Left ventricle myocardium superior (tissue), 1 donor: ENCODE measurements at places on chromosomes 3 and 15. TPM values are rescaled to one million over a fixed set of nuclear protein-coding genes. Genes with fewer than 3 reads are reported as not detected.

GRCh38 chr15:35702946-35703495 is 157.1 kb upstream of the DPH6 start:
- DNase-seq: no peak

HACL1 gene
- total RNA-seq: 15.6 TPM

- no peak for DNase-seq
These were observed 320.2 kb upstream of the TBC1D5 start for GRCh38 chr3:18062657-18063025.

RTP1 gene
- not detected for total RNA-seq

- no peak for DNase-seq
These were observed 121.8 kb downstream of the CACNA2D3 start for GRCh38 chr3:54243960-54244682.

MESP2 gene
- total RNA-seq: 0.20 TPM

DNA sequence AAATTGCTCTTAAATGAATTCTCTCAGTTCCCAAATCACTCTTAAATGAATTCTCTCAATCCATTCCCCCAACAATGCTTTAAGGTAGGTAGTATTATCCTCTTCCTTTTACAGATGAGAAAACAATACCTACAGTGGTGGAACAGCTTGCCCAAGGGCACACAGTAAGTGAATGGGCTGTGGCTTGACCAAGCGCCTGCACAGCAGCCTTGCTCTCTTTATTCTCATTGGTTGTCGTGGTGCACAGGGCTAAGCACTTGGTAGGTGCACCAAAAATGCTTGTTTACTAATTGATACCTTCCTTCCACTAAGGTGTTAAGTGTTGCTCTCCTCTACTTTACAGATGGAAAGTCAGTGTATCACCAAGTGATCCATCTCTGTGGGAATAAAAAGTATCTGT is 43.3 kb downstream of the FAM43A start:
- no peak for DNase-seq

DNA sequence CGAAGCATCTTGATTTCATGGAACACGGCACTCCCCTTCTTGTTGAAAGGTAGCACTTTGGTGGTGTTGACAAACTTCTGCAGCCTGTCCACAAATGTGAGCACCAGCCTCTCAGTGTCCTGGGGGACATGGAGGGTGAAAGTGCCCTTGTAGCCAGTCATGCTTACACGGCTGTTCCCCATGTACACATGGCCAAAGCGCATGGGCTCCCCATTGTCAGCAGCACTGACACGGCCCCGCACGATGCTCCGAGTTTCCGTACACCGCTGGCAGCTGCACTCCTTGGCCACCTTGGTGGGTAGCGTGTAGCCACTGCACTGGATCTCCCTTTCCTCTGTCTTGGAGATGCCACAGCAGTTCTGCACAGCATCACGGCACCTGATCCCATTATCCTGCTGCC is 12.7 kb downstream of the CILP start:
- no peak for DNase-seq

GRCh38 chr3:47347217-47347801 is 33.5 kb upstream of the PTPN23 start:
- DNase-seq: no peak

- no peak for DNase-seq
These were observed 20.5 kb upstream of the APEH start for GRCh38 chr3:49653621-49654020.

- no peak for DNase-seq
These were observed 3.9 kb downstream of the FNDC3B start for GRCh38 chr3:172043233-172043632.

- no peak for DNase-seq
These were observed 70.3 kb upstream of the OCA2 start for GRCh38 chr15:28169366-28169765.

DNA sequence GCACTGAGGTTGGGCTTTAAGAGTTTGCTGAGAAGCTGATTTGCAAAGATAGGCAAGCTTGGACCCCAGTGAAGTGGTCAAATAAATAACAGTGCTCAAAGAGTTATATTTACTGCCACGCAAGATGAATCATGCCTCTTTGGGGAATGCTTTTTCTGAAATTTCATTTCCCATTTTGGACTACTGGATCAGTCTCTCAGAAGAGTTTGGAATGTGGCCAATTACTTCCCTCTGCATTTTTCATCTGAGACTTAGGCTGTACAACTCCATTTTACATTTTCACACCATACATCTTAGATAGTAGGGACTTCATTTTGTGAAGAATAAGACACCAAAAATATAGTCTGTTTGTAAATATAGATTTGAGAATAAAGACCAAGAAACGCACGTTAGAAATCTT is 419.7 kb downstream of the FGF12 start:
- DNase-seq: no peak

SAMD7 gene
- total RNA-seq: not detected

DNA sequence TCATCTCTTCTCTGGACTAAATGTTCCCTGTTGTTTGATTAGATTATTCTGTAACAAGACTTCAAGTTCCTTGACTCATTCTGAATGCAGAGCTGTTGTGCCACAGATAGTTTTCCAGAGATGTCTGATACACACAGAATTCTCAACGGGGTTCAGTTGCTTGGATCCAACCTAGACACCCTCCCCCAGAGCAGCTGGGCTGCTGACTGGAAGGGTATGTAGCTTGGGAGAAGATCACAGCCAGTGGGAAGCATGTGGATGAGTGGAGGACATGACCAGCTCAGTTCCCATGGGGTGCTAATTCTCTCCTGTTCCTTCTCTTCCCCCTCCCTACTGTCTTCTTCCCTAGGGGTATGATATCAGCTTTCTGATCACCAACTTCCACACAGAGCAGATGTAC is 6.6 kb upstream of the TTLL3 start:
- DNase-seq: no peak

DNA sequence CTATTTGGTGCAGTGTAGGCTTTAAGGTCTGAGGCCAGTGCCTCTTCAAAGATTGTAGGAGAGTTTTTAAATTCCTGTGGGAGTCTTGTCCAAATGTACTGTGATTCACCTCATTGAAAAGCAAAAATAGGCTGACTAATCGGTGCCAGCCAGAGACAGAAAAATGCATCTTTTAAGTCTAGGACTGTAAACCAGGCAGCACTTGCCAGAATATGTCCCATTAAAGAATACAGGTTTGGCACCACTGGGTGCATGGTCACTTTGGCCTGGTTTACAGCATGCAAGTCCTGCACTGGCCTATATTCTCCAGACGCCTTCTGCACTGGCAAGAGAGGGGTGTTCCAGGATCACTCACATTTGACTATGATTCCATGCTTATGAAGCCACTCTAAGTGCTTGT is 20.3 kb upstream of the NOX5 start:
- no peak for DNase-seq

GRCh38 chr15:70253461-70254156 is 155.9 kb upstream of the TLE3 start:
- DNase-seq: no peak

NANOGP8 gene
- not detected for total RNA-seq

DNA sequence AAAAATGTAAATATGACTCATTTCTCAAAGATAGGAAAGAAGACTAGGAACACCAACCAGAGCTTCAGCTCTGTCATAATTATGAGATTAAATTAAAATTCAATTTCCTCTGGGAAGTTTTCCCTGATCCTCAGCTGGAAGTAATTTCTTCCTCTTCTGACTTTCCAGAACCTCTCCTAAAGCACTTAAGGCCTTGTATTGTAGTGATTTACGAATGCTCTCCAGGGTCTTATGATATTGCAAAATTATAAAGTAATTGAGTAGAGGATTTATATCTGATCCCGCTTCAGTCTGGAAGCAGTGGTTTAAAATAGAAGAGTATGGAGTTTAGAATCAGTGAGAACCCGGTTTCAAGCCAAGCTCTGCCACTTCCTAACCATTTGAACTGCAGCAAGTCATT is 279.8 kb downstream of the ZPLD1 start:
- DNase-seq: no peak

GRCh38 chr3:163462446-163462845 is 1615.8 kb downstream of the SI start:
- DNase-seq: no peak

KLHL40 gene
- 0.12 TPM for total RNA-seq

P3H2 gene
- 1.2 TPM for total RNA-seq

CHST13 gene
- 0.45 TPM for total RNA-seq

SPESP1 gene
- 4.2 TPM for total RNA-seq

CACNA2D3 gene
- 26.9 TPM for total RNA-seq

- no peak for DNase-seq
These were observed 86.3 kb downstream of the PPM1L start for GRCh38 chr3:160842021-160843005.

DNA sequence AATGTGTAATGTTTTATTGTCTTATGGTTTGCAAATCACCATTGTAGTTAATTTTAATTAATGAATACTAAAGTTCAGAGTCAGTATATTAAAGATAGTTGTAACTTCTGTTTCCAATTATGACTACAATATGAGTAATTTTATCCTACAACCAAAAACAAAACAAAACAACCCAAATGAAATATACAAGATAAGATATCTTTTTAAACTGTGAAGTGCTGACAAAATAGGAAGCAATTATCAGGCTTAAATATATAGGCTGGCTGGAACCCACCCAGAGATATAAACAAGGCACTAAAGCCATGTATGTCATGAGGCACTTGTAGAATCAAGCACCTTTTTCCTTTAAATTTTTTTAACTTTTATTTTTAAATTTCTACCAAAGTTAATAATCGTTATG is 108.6 kb upstream of the LRRFIP2 start:
- DNase-seq: no peak

FANCD2OS gene
- not detected for total RNA-seq

GRCh38 chr15:34085746-34086145 is 15.9 kb downstream of the EMC7 start:
- DNase-seq: no peak

DNA sequence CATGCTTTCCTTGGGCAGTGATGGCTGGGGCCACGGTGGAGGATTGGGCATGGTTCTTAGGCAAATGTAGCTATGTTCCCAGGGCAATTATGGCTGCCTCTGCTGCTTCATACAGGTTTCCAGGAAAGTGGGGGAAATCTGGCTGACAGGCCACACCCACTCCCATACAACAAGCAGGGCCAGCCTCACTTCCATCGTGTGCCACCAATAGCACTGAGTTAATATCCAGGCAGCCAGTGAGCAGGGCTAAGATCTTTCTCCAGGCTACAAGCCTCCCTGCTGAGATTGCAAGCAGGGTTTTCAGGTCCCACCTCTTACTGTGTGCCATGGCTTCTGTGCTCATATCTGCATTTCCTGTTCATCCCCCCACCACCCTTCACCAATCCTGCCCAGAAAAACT is 1291.9 kb downstream of the SI start:
- no peak for DNase-seq

GRCh38 chr3:132626955-132627354 is 29.9 kb downstream of the ACKR4 start:
- DNase-seq: no peak

DNA sequence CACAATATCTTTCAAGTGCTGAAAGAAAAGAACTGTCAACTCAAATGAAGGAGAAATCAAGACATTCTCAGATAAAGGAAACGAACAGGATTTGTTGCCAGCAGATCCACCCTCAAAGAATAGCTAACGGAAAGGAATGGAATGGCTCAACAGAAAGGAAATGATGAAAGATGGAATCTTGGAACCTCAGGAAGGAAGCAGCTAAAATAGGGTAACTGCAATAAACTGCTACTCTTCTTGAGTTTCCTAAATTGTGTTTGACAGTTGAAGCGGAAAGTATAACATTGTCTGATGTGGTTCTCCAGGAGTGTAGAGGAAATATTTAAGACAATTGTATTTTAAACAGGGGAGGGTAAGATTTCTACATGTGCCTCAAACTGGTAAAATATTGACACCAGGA is 22.0 kb downstream of the PRR23E start:
- DNase-seq: no peak

PAK6 gene
- total RNA-seq: 11.1 TPM

DNA sequence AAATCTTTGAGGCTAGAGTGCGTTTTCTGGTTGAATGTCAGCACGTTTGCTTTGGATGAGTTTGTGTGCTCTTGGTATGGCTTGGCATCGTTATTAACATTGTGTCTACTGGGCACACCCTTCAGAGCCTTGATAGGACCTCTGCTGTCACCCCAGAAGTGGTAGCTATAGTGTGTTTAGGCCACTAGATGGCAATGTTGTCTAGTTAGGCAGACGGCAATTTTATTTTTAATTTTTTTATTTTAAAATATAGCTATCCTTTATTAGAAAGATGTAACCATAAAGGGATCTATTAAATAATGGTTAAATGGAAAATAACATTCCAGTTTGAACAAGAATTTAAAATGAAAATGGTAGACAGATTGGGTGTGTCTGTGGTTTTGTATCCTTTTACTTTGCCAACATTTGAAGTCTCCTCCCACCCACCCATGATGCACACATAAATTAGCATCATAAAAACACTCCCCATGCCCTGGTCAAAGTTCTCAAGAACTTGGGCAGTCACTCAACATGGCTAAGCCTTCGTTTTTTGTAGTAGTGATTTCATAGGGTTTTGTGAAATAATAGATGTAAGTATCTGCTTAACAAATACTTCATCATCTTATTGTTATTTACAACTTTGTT is 200.7 kb downstream of the KCNH8 start:
- no peak for DNase-seq

DNA sequence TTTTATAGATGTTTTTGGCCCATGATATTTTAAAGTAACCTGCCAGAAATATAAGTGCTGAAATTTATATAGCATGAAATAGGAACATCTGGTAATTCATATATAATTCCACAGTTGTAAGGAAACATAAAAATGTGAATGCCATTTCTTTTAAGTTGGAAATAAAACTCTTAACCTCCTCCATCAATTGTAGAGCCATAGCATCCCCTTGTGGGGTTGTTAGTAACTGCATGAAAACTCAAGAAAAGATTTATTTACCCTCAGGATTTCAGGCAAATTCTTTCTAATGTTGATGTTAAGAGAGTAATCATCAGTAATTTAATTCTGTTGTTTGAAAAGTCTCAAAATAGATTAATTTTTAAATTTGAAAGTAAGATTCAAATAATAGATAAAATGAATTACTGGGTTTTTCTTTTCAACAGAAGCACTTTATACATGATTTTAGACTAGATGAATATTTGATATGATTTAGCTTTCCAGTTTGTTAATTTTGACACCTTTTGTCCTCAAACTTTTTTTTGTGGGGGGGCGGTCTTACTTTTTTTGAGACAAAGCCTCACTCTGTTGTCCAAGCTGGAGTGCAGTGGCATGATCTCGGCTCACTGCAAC is 74.7 kb downstream of the RASA2 start:
- no peak for DNase-seq

HIGD2B gene
- not detected for total RNA-seq

PP2D1 gene
- total RNA-seq: not detected

SLC27A2 gene
- not detected for total RNA-seq

LRRN1 gene
- 0.12 TPM for total RNA-seq

DNA sequence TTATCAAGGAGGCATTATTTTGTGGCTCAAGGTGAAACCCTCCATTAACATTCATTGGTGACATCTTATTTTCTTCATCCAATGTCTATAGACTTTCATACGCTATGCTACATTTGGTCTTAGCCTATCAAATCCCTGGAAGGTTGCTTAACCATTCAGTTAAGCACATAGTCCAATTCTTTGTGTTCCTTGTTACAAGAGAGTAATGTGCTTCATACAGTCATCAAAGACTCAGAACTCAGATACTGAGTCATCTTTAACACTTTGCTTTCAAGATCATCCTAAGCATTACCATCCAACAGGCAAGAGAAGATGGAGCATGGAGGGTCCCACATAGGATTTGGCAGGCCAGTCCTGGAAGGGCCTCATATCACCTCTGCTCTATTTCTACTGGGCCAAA is 1202.1 kb downstream of the ROBO1 start:
- DNase-seq: no peak

- DNase-seq: no peak
These were observed 164.6 kb downstream of the SMAD6 start for GRCh38 chr15:66866656-66867055.
